Lung (tissue), 17 donors: ENCODE measurements at places on chromosomes 5 and 9. TPM values are rescaled to one million over a fixed set of nuclear protein-coding genes. Genes with fewer than 3 reads are reported as not detected.

GRCh38 chr5:43073597-43074546, 33.8 kb upstream of the ANXA2R start:
- no peak for DNase-seq

DNA sequence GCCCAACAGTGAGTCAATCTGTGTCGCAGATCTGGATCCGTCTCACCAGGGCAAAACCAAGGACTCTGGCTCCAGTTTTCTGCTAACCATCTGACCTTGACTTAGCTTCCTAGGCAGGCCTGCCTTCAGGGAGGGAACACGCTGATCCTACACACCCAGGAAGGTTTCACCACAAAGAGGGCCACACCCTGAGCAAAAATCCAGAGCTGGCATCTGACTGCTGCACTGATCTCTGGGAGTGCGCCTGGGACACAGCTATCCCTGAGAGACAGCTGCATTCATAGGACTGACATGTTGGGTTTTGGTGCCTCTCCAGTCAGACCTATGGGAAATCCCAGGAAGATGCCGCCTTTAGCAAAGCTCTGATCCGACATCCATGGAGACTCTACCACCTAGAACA, 47.5 kb downstream of the CDK5RAP2 start:
- DNase-seq, result no peak

DNA sequence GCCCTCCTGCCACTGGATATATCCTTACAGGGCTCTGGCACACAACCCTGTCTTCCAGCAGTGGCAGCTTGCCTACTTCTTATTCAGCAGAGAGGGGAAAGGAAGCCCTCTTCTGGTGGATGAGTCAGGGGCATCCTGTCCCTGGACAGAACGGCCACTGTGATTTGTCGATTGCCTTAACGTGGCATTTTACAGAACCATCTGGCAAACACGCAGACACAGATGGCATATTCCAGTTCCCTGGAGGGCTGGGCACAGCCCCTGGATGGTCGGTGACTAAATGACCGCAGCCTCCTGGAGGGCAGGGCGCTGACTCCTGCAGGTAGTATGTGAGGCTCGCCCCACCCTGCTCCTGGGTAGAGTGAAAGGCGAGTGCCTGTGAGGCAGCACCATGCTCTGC, 62.1 kb downstream of the DCP2 start:
- no peak for DNase-seq

The STPG3 gene
- total RNA-seq, result not detected

GRCh38 chr9:87601176-87601575, 103.5 kb downstream of the DAPK1 start:
- no peak for DNase-seq
